AML-193 (cell line): ENCODE measurements at places on chromosomes 6 and 20.
A peak's percentile ranks its signal among the peaks of the same experiment; 100 is the strongest.

GRCh38 chr6:163651426-163651825 lies 236.9 kb downstream of the QKI start:
- DNase-seq: no peak

GRCh38 chr6:16694781-16695578 lies 66.3 kb downstream of the ATXN1 start:
- DNase-seq: peak; percentile 27

GRCh38 chr20:60420676-60421229 lies 462.5 kb downstream of the CDH26 start:
- no peak for DNase-seq

GRCh38 chr6:119193707-119194106 lies 115.2 kb upstream of the FAM184A start:
- no peak for DNase-seq

GRCh38 chr6:105994118-105994590 lies 92.0 kb upstream of the PRDM1 start:
- DNase-seq: no peak

DNA sequence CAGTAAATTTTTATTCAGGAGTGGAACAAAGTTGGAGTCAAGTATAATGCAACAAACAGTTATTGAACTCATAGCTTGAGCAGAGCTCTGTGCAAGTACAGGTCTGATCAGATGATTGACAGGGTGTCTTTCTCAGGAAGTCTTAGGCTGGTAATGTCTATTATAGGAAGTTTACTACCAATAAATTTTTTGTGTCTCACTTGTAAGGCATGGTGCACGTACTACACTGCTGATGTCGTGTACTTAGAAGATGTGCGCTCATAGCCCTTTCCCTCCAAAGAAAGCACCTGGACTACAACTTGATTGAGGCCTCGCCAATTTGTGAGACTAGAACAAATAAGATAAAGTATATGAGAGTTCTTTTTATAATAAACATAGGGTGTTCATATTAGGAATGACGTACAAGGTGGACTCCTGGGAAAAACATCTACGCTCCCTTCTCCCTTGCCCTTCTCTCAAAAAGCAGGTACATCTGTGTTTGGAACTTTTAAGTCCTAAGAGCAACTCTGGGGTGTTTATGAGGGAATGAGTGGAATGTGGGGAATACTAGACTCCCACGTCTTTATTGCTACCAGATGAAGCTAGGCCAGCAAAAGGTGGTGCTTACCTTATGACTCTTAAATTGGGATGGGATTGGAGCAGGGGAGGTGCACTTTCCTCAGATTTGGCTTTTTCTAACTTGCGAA lies 1.5 kb downstream of the NDUFAF5 start:
- no peak for DNase-seq

GRCh38 chr6:14851281-14851680 lies 394.6 kb upstream of the JARID2 start:
- no peak for DNase-seq

DNA sequence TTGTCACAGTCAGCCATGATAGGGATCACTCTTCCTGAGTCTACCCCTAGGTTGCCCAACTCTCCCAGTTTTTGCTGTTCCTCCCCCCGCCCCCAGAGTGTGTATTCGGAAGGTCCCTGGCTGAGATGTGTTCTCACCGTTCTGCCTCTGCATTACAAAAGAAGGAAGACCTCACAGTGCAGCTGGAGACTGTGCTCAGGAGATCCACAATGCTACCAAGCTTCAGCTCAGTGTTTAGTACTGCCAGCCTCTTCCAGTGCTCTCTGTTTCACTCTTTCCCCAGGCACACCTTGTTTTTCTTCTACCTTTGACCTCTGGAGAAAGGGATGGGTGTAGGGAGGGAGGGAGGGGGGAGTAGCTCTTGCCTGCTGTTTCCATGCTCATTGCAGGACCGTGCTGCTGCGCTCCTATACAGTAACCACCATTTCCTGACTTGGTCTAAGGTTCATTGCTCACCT lies 13.4 kb upstream of the MOCS1 start:
- DNase-seq: no peak

- no peak for DNase-seq
Observed at GRCh38 chr20:44541992-44542391, 20.1 kb upstream of the SERINC3 start.

DNA sequence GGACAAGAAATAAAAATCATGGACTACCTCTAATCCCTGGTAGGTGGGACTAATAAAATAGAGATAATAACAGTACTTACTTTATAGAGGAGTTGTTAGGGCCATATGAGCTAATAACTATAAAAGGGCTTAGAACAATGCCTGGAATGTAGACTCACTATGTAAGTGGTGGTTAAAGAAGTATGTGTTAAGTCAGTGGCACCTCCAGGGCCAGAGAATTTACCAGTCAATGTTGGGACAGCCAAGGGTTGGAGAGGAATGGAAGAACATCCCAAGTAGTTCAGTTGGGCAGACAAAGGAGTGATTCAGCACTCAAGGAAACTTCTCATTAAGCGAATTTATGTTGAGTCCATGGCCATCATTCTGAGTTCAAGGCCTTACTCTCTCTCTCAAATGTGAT lies 116.8 kb downstream of the OTOR start:
- no peak for DNase-seq

GRCh38 chr20:35192118-35192872 lies 20.4 kb downstream of the PROCR start:
- DNase-seq: no peak

- DNase-seq: no peak
Observed at GRCh38 chr6:41642960-41643898, 5.0 kb downstream of the MDFI start.

- no peak for DNase-seq
Observed at GRCh38 chr6:24900917-24901697, 34.7 kb downstream of the RIPOR2 start.

DNA sequence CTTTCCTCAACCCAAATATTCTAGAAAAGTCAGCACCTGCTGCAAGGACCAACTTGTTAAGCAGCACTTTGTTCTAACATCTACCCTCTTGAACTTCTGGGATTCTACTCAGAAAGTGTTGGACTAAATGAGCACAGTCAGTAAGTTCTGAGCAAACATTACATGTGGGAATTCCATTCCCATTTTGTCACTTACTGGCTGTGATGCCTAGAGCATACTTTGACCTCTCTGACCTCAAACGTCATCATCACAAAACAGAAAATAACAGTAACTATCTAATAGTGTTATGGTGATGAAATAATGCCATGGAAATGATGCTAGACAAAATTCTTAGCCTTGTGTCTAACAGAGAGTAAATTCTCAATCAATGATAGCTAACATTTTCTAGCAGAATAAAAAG lies 829.4 kb downstream of the EPHA7 start:
- DNase-seq: no peak

GRCh38 chr6:127914240-127914639 lies 13.4 kb upstream of the THEMIS start:
- DNase-seq: no peak

- DNase-seq: no peak
Observed at GRCh38 chr6:113596387-113597230, 260.5 kb upstream of the MARCKS start.

DNA sequence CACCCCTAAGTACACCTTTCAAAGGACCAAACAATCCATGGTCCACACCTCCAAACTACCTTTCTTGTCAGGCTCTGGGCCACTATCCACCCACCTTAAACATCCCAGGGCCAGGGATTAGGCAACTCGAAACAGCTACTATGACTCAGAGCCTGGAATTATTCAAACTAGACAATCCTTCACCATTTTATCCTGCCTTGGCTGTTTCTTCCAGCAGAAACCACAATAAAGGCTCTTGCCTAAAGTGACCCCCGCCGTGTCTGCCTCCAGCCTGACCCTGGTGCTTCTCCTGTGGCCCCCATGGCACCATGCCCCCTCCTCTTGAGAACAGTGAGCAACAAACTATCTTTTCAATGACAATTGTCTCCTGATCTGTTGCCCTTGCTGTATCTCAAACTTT lies 195.5 kb downstream of the EPM2A start:
- DNase-seq: no peak

GRCh38 chr20:32505723-32506473 lies 79.2 kb downstream of the NOL4L start:
- peak; percentile 66 for DNase-seq
